Esophagus muscularis mucosa (tissue), 4 donors: ENCODE measurements at places on chromosomes 16 and 17. TPM values are rescaled to one million over a fixed set of nuclear protein-coding genes. Genes with fewer than 3 reads are reported as not detected.

DUSP3 gene
- total RNA-seq, result 152 TPM

GRCh38 chr17:46898364-46898763 lies 24.6 kb upstream of the GOSR2 start:
- DNase-seq, result no peak

DNA sequence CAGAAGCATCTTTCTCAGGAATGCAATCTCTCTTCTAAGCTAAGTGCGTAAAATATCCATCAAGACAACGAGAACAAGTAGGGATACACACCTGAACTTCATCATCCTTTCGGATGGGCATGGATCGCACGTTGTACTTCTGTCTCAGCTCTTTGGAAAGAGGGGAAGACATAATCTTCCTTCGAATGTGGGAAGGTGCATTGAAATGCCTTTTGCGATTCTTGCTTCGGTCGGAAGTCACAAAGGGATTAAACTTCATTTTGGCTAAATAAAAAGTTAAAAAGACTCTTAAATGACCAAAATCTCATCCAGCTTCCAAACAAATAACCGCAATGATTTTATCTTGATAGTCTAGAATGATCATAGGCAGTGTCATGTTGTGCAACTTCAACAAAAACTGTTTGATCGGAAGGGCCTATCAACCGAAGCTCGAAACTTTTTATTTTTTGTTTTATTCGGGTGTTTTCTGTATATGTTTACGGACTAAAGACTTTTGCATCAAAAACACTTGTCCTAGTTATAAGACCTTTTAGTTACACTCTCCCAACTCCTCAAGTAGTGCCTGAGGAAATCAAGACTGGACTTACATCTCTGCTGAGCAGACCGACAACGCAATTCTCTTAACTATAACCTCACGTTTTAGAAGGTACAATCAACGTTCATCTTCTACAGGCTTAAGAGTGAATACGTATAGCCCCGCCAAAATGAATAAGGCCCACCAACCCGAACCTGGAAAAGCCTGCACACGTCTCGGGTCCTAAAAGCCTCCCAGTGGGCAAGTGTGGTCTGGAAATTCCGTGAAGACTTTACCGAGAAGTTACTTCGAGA lies 727 bp downstream of the RPL26 start:
- no peak for DNase-seq

CYB5D1 gene
- 11.6 TPM for total RNA-seq
